Uterus (tissue), 4 donors: ENCODE measurements at places on chromosomes 13 and 19. TPM values are rescaled to one million over a fixed set of nuclear protein-coding genes. Genes with fewer than 3 reads are reported as not detected.

DNA sequence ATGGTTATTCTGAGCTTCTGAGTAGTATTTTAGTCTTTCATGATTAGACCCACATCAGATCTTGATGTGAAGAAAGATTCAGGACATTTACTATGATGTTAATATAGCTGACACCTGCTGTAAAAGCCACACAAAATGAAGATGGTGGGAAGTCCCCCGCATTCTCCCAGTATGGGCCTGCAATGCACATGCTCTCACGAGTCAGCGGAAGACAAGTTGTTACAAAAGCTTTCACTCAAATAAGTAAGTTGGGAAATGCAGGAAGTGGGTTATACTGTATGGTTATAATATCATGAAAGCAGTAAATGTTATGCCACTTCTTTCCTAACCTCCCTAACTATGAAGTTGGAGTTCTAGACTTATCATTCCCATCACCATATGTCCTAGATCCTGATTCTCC lies 171.9 kb downstream of the KLF5 start:
- no peak for DNase-seq

GRCh38 chr13:69168436-69168835 lies 939.2 kb upstream of the ATXN8OS start:
- no peak for DNase-seq

The KLK2 gene
- total RNA-seq, result not detected

DNA sequence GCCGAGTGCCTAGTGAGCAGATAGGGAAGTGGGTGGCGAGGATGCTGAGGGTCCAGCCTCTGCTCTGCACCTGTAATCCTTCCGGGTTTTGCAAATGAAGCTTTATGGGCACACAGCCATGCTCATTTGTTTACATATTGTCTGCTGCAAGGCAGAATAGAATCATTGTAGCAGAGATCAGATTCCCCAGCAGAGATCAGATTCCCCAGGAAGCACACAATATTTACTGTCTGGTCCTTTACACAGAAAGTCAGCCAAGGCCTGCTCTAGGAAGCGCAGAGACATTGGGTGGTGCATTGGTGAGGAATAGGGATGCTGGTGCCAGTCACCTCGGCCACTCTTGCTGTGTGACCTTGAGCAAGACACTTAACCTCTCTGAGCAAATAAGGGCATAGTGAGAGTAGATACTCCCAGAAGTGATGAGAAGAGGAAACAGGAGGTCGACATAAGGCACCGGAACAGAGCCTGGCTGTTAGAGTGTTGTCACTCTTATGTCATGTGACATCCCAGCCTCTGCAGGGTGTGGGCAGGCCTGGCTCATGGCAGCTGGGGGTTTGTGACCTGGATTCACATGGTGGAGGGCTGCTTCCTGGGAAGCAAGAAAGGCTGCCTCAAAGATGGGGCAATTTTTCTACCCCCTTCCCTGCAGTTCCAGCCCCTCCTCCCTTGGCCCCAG lies 25.6 kb downstream of the CARM1 start:
- DNase-seq, result no peak

DNA sequence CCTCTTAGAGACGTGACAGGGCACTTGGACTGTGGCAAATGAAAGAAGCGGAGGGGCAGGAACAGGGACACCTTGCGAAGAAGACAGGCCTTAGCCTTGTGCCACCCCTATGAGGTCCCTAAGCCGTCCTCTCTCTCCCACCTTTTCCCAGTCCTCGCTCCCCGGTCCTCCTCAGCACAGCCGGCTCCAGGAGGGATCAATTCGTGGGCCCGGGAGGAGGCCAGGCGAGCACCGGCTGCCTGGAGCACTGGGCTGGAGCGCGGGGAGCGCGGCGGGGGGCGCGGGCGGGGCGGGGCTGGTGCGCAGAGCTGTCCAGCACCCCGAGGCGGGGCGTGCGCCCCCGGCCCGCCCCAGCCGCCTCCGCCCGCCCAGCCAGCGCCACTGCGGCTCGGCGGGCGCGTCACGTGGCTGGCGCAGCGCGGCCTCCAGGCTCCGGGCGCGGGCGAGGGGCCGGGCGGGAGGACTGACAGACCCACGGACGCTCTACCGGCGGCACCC lies at the start of gene LRP3:
Gene LRP3, plus strand, starts transcription at position 466 of the 498 bp plus-strand sequence. CDS start 456 bp downstream, outside the sequence.
- DNase-seq, result no peak

The ZNF541 gene
- total RNA-seq, result 0.90 TPM

- DNase-seq, result no peak
These were observed 718 bp downstream of the ACTN4 start for GRCh38 chr19:38647966-38648768.

GRCh38 chr13:40480012-40480914 lies 186.2 kb downstream of the FOXO1 start:
- DNase-seq, result no peak

DNA sequence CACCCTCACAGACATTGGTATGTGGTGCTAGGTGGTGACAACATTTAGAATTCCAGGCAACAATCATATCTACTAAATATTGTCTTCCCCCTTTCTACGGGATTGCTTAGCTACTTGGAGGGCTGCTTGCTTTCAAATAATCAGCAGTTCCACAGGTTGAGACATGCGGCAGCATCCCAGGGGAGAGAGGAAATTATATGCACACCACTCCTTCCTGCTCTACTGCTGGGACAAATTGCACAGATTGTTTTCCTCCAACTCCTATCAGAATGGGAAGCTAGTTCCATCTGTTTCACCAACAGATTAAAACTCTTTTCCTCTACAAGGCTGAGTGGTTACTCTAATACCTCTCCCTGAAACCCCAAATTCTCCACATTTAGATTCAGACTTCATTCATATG lies 275.4 kb downstream of the DNAJC15 start:
- DNase-seq, result no peak

DNA sequence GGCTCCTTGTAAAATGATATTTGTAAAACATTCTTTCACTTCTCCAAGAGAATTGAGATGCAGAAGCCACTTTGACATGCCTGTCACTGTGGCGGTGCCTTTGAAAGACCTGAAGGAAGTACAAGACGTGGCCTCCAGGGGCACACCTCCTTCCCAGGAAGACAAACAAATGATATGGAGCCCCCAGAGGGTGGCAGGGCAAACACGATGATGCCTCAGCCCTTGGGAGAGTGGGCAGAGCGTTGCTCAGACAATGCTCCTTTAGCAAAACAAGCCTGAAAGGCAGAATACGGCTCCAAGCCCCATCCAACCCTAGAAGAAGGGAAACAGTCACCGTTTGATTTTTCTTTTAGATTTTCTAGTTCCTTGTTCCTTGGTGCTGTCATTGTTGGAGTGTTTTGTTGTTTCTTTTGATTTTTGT lies 9.2 kb upstream of the ATP12A start:
- no peak for DNase-seq

- DNase-seq, result no peak
These were observed 168.6 kb downstream of the SUCLA2 start for GRCh38 chr13:47832458-47832972.

GRCh38 chr13:48602296-48603016 lies 51.3 kb upstream of the CYSLTR2 start:
- DNase-seq, result no peak

The ZNF625 gene
- 7.0 TPM for total RNA-seq

The B3GNT3 gene
- not detected for total RNA-seq

DNA sequence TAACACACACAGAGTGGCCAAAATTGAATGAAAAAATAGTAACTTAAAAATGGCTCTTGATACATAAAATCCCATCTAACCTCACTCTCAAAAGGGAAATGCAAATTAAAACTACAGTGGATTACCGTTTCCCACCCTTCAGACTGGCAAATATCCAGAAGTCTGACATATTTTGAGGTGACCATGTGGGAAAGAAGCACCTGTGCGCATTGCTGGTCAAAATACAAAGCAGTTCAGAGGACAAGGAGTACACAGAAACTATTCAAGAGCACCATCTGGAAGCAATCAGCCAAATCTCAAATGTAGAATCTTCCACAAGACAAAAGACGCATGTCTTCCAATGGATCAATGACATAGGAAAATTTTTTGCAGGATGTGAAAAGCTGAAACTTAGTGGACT lies 23.2 kb downstream of the NALCN start:
- no peak for DNase-seq

The KIR3DL1 gene
- 0.14 TPM for total RNA-seq

GRCh38 chr19:13718733-13719132 lies 45.6 kb upstream of the MRI1 start:
- no peak for DNase-seq

The NDUFB7 gene
- total RNA-seq, result 311 TPM

DNA sequence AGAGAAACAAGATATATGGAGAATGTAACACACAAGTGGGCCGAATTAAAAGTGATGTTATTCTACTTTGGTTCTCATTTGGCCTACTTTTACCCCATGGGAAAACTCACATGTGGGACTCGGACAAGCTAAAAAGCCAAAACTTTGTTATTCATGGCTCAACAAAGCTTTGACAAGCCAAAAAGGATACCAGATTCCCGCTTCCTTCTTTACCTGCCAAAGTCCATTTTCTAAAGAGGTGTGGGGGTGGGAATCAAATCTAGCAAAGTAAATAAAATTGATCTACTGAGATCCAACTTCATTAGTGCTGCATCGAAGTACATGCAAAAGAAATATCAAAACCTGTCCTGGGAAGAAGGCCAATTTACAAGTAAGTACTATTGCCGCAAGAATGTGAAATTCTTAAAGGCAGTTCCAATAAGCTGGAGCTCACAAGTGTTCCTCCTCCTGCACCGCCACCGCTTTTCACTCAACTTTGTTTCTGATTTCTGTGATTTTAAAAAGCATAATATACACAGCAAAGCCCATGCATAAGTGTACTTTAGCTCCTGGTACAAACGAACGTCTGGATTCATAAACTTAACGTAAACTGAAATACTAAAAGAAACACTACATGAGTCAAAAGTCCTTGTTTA lies 1.1 kb downstream of the LNX2 start:
- DNase-seq, result no peak

The ZNF837 gene
- total RNA-seq, result 1.6 TPM

GRCh38 chr19:45542234-45542668 lies 35.0 kb downstream of the VASP start:
- no peak for DNase-seq

- DNase-seq, result no peak
These were observed 16.3 kb downstream of the IL17D start for GRCh38 chr13:20719783-20720182.

- DNase-seq, result no peak
These were observed 81.7 kb upstream of the KLHL1 start for GRCh38 chr13:70189981-70190380.

- no peak for DNase-seq
These were observed 820.6 kb downstream of the PCDH17 start for GRCh38 chr13:58452123-58452623.

The MTRF1 gene
- 16.4 TPM for total RNA-seq

- DNase-seq, result no peak
These were observed 477 bp downstream of the NFILZ start for GRCh38 chr19:8630796-8631424.

The SLAIN1 gene
- 16.5 TPM for total RNA-seq

The ONECUT3 gene
- not detected for total RNA-seq
